Nucleus accumbens (tissue), 56 donors: ENCODE measurements at places on chromosomes 7 and 10.
A peak's percentile ranks its signal among the peaks of the same experiment; 100 is the strongest.

DNA sequence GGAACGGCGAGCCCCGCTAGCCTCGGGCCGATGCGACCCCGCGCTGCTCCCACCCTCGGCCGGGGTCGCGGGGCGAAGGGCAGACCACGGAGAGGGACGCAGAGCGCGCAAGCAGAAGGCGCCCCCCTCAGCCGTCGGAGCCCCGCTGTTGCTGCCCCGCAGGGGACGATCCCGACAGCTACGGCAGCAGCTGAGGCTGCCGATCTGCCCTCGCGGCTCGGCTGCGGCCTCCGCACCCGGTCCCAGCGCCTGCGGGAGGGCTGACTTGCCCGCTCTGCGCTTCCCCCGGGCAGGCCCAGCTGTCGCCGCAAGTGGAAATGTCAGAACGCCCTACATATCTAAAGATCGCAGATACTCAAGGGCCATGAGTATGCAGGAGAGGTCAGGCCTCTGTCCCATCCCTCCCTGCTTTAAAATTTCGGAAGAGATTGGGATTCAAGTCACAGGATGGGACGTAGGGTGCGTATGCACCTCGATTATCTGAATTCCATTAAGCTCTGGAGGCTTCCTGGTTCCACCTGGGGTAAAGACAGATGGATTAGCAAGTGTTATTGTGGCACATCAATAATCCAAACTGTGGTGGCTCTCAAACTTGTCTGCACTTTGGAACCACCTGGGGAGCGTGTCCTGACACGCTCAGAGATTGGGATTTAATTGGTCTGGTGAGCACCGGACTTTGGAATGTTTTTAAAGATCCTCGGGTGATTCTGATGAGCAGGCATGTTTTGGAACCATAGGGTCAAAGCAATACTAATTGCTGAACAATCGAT is at the start of gene CRPPA:
TSS of gene CRPPA (minus strand) at position 206 of the 770 bp plus-strand sequence. CDS start 216 bp downstream, outside the sequence.
- DNase-seq: no peak

DNA sequence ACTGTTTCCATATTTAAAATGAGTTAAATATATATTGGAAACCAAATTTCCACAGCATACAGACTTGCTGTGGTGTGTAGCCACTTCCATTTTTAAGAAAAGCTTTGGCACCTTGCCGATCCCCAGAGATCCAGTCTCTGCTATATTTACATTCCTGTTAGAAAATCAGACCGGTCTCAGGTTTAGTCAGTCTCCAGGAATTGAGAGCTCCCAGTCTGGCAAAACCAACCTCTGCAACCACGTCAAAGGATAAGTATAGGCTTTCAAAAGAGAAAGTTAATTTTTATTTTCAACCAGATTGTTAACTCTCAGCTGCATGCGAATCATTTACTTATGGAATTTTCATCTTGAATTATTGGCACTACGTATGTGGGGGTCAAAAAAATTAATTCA is 28.2 kb downstream of the PUS7 start:
- DNase-seq: no peak

- no peak for DNase-seq
Observed at GRCh38 chr7:47465191-47465590, 116.7 kb downstream of the TNS3 start.

DNA sequence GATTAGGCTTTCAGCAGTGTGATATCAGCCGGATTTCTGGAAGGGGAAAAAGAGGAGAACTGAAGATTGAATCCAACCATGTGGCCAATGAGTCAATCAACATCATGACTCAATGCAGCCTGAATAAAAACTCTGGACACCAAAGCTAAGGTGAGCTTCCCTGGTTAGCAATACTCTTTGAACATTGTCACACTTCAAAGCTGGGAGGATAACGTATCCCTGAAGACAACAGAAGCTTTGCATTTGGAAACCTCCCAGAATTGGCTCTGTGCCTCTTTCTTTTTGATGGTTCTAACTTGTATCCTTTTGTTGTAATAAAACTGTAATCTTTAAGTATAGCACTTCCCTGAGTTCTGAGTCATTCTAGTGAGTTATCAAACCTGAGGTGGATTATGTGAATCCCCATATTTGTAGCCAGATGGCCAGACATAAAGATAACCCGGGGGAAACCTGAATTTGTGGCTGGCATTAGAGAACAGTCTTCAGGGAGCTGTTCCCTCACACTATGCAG is 284.4 kb downstream of the IPMK start:
- DNase-seq: no peak

- no peak for DNase-seq
Observed at GRCh38 chr10:65367706-65368105, 1558.1 kb upstream of the LRRTM3 start.

GRCh38 chr10:114822444-114823076 is 980 bp downstream of the FHIP2A start:
- DNase-seq: peak; percentile 3

- DNase-seq: no peak
Observed at GRCh38 chr10:17123961-17124360, 5.7 kb downstream of the CUBN start.

DNA sequence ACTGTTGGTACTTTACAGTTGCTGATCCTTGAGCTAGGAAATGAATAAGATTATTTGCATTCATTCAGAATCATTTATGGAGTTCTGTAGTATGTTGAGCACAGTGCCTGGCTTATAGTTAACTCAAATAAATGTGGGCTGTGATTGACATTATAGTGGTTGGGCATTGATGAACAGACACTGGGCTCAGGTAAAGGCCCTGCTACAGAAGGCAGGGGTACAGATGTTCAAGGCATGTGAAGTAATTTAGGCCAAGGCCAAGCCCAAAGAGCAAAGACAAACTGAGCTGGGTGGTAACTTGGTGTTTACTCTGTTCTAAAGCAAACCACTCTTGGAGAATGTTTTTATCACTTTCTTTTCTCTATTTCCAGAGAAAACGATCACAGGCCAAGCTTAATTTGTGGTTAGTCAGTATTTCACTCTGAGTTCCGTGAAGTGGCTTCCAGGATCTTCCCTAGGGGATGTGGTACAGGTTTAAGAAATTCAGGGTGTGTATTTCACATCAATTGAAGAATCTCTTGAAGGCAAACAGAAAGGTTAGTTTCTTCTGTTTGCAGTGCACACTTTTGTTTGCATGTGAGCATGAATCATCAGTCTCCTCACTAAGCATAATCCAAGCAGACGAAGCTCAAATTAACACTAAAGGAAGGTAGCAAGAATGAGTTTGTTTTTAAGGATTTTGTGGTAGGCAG is 113.9 kb upstream of the PRR15 start:
- no peak for DNase-seq

- DNase-seq: no peak
Observed at GRCh38 chr10:98470850-98471249, 24.1 kb upstream of the HPS1 start.

DNA sequence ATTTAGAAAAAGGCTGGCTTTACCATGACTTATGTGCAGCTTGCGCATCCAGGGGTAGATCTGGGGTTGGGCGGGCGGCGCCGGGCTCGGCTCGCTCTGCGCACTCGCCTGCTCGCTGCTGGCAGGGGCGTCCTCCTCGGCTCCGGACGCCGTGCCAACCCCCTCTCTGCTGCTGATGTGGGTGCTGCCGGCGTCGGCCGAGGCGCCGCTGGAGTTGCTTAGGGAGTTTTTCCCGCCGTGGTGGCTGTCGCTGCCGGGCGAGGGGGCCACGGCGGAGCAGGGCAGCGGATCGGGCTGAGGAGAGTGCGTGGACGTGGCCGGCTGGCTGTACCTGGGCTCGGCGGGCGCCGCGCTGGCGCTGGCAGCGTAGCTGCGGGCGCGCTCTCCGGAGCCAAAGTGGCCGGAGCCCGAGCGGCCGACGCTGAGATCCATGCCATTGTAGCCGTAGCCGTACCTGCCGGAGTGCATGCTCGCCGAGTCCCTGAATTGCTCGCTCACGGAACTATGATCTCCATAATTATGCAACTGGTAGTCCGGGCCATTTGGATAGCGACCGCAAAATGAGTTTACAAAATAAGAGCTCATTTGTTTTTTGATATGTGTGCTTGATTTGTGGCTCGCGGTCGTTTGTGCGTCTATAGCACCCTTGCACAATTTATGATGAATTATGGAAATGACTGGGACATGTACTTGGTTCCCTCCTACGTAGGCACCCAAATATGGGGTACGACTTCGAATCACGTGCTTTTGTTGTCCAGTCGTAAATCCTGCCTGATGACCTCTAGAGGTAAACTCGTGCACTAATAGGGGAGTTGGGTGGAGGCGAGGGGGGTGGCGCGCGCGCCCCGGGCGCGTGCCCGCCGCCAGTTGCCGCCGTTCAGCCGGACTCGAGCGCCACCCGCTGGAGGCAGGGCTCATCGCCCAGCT is at the start of gene HOXA5:
TSS of gene HOXA5 (minus strand) at position 659 of the 927 bp plus-strand sequence. CDS start at position 585, 74 bp downstream.
- no peak for DNase-seq

- DNase-seq: no peak
Observed at GRCh38 chr7:5419539-5420066, 4.0 kb downstream of the TNRC18 start.

DNA sequence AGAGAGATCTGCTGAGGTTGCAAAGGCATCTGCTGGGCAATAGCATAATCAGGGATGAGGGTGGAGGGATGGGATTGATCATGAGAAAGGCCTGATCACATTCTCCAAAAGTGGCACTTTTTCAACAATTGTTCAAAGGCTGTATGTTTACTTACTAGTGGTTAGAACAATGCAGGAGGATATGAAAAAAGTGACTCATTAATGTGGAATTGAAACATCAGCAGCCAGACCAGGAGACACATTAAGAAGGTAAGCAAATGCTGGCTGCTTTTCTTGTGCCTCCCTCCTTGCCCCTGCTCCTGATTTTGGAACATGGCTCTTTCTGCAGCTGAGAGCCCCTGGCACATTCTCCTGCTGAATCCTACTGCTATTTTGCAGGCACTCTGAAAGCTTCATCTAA is 63.5 kb downstream of the FAM204A start:
- DNase-seq: no peak

GRCh38 chr7:143447466-143447865 is 4.2 kb downstream of the TAS2R60 start:
- no peak for DNase-seq

DNA sequence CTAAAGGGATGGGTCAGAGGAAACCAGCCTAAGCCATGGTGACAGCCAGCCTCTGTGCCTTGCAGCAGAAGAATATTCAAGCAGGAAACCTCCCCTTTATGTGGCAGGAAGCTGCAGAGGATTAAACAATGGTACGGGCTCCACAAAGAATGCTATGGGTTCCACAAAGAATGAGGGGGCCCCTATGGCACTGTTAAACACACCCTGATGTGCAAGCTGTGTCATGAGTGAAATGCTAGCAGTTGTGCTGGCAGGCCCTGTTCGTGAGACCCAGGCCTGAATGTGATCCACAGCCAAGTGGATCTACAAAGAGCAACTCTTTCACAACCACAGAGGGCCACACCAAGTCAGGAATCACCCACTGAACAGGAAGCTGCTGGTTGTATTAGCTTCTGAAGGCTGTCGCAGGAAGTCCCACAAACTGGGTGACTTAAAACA is 68.9 kb downstream of the MYOF start:
- DNase-seq: no peak

DNA sequence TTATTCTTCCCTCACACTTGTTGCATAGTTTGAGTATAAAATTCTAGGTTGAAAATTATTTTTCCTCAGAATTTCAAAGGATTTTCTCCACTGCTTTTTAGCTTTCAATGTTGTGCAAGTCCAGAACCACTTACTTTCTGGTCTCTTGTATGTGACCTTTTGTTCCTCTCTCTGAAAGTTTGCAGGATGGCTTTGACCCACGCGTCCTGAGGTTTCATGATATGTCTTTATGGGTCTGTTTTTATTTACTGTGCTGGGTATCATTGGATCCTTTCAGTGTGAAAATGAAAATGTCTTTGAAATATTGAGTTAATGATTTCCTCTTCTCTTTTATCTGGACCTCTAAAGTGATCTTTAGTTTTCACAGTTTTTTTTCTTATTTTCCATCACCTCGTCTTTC is 38.5 kb downstream of the C1GALT1 start:
- no peak for DNase-seq

- no peak for DNase-seq
Observed at GRCh38 chr10:45490277-45490676, 116.3 kb downstream of the ALOX5 start.

DNA sequence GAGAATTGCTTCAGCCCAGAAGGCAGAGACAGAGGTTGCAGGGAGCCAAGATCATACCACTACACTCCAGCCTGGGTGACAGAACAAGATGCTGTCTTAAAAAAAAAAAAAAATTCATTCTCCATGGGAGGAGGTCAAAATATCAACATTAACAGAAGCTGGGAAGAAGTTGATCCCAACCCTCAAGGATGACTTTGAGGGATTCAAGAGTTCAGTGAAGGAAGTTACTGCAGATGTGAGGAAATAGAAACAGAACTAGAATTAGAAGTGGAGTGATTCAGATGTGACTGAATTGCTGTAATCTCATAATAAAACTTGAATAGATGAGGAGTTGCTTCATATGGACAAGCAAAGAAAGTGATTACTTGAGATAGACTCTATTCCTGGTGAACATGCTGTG is 19.7 kb upstream of the RPEL1 start:
- no peak for DNase-seq

DNA sequence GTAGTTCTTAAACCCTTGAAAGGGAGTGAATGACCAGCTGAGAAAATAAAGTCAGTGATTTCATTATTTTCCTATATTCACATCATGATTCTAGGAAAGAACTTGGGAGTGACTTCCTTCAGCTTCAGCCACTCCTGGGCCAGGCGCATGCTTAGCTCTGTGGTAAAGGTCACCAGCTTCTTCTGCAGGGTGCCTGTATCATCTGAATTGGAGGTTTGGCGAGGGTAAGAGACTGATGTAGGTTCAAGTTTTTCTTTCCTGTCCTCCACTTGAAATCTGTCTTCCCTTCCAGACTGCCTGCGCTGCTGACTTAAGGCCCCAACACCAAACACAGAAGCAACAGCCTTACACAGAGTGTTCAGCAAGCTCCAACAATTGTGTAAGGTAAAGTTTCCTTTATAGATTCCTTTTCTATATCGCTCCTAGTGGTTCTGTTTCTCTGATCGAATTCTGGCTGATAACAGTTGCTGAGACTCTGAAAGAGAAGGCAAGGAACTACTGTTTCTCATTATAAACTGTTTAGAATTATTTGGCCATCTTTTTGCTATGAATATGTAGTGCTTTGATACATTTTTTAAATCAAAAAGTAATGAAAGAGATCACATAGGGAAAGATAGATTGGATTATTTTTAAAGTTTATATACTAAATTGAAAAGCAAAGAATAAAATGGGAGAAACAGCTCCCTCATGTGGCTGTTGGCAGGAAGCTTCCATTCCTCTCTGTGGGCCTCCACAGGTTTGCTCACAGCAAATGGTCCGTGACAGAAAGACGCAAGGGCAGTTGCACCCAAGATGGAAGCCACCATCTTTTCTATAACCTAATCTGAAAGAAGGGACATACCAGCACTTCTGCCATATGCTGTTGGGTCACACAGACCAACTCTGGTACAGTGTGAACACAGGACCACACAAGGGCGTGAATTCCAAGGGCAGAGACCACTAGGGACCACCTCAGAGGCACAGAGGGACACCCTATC is 14.0 kb downstream of the GATAD1 start:
- DNase-seq: peak; percentile 1
